ENCODE measurements at places on chromosomes 13 and 19. TPM values are rescaled to one million over a fixed set of nuclear protein-coding genes. Genes with fewer than 3 reads are reported as not detected.

- H3K4me3 ChIP-seq, result no peak overlapping the region
- H3K4me1 ChIP-seq, result peaks cover 60% of the 10 kb centered on the region
- no peak overlapping the region for H3K27ac ChIP-seq
- DNase-seq, result peak; percentile 45
- no peaks in the 10 kb centered on the region for H3K36me3 ChIP-seq
These were observed 181.8 kb downstream of the TBC1D4 start for GRCh38 chr13:75299913-75300862.

DNA sequence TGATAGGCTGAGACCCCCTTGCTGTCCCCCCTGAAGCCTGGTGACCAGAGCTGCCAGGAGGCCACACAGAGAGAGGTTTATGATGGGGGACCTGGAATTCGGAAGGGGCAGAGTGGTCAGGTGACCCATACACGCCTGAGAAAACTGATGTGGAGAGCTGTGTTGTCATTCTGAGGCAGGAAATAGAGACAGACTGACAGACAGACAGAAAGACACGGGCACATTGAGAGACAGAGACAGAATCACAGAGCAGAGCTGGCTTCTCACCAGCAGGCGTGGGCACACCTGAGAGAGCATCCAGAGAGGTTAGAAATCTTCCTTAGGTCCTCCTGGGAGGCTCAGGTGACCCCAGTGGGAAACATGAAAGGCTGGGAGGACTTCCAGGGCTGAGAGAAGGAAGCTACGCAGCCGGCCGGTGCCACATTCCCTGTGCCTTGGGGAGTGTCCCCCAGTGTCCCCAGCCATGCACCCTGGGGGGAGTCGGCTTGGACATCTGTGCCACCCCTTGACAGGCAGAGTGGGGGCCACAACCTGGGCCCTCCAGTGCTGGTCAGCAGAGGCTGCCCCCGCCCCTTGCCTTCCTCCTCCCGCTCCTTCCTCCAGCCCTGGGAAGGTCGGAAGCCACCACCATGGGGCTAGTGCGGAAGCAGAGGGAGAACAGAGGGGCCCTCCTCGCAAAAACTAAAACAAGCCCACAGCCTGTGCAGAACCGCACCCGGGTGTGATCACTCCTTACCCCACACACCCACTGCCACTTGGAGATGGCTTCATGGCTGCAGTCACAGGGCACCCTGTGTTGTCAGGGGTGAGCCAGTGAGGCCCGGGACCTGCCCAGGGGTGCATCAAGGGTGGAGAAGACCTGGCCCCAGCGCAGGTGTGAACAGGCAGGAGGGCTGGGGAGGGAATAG lies 2.2 kb downstream of the FFAR1 start:
- no peaks in the 10 kb centered on the region for H3K4me1 ChIP-seq
- no peaks in the 10 kb centered on the region for H3K36me3 ChIP-seq
- DNase-seq, result no peak

DNA sequence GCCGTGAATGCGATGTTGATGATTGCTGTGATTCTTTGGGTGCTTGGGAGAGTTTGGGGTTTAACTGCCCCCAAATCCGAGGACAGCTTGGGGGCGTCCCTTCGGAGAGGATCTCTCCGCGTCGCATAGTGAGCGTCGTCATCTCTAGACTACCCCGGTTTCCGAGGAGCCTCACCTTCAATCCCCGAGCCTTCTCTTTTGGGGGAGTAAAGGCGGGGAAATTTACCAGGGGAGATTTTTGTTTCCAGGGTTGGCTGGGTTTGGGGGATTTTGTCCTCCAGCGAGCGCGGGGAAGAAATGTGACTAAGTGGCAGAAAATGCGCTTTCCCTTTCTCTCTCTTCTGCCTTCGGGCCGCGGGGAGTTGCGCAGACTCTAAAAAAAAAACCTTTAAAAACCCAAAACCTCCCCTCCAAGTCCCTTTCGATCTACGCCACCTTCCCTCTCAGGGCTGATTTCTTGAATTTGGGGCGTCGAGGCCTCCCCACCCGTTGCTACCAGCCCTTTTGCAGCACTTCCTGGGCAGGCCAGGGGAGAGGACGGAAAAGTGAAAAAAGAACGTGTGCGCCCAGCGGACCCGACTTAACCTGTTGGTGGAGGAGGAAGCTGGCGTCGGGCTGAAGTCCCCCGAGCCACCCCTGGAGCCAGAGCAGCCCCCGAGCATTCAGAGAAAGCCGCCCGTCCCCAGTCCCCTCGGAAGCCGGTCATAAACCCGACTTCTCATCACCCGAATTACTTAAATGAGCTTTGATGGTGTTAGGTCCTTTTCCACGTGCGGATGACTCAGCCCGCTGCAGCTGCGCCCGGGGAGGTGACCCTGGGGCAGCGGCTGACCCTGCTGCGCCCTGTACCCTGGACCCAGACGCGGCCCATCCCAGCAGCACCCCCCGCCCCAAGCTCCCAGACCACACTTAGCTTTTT lies 17.7 kb downstream of the NFIX start:
- H3K4me1 ChIP-seq, result peaks cover 81% of the 10 kb centered on the region
- no peaks in the 10 kb centered on the region for H3K36me3 ChIP-seq
- DNase-seq, result peak; percentile 40
- H3K4me3 ChIP-seq, result no peak overlapping the region
- H3K27ac ChIP-seq, result no peak overlapping the region

DNA sequence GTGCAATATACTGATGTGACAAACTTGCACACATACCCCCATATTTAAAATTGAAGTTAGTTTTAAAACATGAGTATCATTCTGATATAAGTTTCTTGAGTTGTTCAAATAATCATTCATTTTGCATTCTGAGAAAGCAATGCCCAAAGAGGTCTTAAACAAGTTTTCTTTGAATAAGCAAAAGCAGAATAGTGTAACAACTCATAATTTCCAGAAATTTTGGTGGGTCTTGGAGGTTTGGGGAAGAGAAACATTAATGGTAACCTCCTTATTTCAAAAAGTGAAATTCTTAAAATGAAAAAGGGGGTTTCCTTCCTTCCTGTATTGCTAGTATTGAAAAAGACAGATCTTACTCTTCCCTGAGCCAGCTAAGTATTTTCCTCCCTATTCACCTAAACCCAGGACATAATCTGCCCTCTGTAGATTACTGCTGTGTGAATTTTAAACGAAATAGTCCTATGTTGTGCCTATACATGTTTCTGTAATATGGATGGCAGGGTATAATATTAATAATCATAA lies 30.4 kb downstream of the SLC25A15 start:
- DNase-seq, result no peak
- H3K4me1 ChIP-seq, result no peaks in the 10 kb centered on the region
- H3K36me3 ChIP-seq, result peaks cover 4% of the 10 kb centered on the region
- no peaks in the 10 kb centered on the region for H3K27me3 ChIP-seq

DNA sequence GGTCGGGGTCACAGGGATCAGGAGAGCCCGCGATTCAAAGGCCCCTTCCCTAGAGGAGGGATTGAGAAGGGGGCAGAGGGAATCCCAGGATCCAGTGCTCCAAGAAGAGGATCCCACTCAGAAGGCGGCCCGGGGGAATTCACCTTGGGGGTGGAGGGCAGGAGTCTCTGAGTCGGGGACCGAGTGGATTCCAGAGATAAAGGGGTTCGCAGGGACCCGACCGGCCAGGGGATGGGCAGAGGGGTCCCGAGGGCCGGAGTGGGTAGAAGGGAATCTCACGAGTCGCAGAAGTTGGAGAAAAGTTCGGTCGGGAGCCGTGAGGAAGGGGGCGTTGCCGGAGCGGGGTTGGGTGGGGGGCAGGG lies 261 bp downstream of the PRKD2 start:
- no peak for DNase-seq
- peaks cover 11% of the 10 kb centered on the region for H3K4me1 ChIP-seq
- H3K27me3 ChIP-seq, result no peaks in the 10 kb centered on the region
- peak overlapping the region; percentile 63 for H3K4me3 ChIP-seq
- H3K36me3 ChIP-seq, result peaks cover 12% of the 10 kb centered on the region

- no peak overlapping the region for H3K4me3 ChIP-seq
- DNase-seq, result peak; percentile 28
- H3K27me3 ChIP-seq, result peaks cover 5% of the 10 kb centered on the region
- H3K36me3 ChIP-seq, result no peaks in the 10 kb centered on the region
- H3K4me1 ChIP-seq, result peaks cover 32% of the 10 kb centered on the region
These were observed 4.1 kb downstream of the PCDH17 start for GRCh38 chr13:57635541-57636085.

- no peak for DNase-seq
- H3K27me3 ChIP-seq, result no peaks in the 10 kb centered on the region
- no peaks in the 10 kb centered on the region for H3K4me1 ChIP-seq
- no peak overlapping the region for H3K27ac ChIP-seq
- no peaks in the 10 kb centered on the region for H3K36me3 ChIP-seq
These were observed 457.6 kb upstream of the SLC10A2 start for GRCh38 chr13:103523858-103524257.

DNA sequence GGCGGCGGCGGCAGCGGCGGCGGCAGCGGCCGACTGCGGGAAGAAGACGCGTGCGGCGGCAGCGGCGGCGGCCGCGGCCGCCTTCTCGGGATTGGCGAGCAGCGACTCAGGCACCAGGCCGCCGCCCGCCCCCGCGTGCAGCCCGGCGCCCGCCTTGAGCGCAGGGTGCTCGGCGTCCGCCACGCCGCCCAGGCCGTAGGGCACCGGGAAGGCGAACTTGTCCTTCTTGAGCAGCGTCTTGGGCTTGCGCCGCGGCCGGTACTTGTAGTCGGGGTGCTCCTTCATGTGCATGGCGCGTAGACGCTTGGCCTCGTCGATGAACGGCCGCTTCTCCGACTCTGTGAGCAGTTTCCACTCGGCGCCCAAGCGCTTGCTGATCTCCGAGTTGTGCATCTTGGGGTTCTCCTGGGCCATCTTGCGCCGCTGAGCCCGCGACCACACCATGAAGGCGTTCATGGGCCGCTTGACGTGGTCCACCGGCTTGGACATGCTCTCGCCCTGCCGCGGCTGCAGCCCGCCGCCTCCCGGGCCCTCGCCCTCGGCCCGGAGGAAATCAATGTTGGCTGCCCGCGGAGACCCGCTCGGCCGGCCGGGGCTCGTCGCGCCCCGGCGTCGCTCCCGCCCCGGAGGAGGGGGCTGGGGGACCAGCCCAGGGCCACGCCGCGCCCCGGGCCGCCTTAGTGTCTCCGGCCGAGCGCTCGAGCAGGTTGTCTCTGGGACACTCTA lies 621 bp downstream of the SOX21 start:
- DNase-seq, result peak; percentile 46
- no peak overlapping the region for H3K4me3 ChIP-seq
- H3K36me3 ChIP-seq, result no peaks in the 10 kb centered on the region
- peaks cover 27% of the 10 kb centered on the region for H3K4me1 ChIP-seq
- H3K27me3 ChIP-seq, result peaks cover 30% of the 10 kb centered on the region

- no peaks in the 10 kb centered on the region for H3K36me3 ChIP-seq
- peak; percentile 22 for DNase-seq
- no peaks in the 10 kb centered on the region for H3K4me1 ChIP-seq
- H3K27ac ChIP-seq, result no peak overlapping the region
- H3K4me3 ChIP-seq, result no peak overlapping the region
These were observed 50.6 kb upstream of the UQCRFS1 start for GRCh38 chr19:29263305-29264135.

DNA sequence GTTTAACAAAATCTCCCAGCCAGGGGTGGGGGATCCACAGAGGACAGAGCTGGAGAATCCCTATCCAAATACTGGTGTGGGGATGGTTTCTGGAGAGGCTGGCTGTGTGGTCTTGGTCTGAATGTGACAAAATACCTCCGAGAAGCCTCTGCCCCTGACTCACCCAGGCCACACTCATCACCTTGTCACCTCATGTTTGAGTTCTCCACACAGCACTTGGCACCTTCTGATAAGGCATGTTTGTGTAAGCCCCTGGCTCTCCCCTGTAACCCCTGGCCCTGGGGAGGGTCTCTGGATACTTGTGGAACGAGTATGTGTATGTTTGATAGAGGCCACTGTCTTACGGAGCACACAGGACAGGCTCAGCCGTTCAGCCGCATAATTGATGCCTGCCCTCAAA lies 14.7 kb downstream of the TECR start:
- H3K36me3 ChIP-seq, result peaks cover 3% of the 10 kb centered on the region
- H3K4me3 ChIP-seq, result no peak overlapping the region
- no peak overlapping the region for H3K27ac ChIP-seq
- DNase-seq, result no peak
- H3K27me3 ChIP-seq, result no peaks in the 10 kb centered on the region

- no peaks in the 10 kb centered on the region for H3K27me3 ChIP-seq
- no peak overlapping the region for H3K4me3 ChIP-seq
- peaks cover 6% of the 10 kb centered on the region for H3K4me1 ChIP-seq
- H3K27ac ChIP-seq, result no peak overlapping the region
These were observed 38.7 kb downstream of the HTR2A start for GRCh38 chr13:46858163-46858562.

DNA sequence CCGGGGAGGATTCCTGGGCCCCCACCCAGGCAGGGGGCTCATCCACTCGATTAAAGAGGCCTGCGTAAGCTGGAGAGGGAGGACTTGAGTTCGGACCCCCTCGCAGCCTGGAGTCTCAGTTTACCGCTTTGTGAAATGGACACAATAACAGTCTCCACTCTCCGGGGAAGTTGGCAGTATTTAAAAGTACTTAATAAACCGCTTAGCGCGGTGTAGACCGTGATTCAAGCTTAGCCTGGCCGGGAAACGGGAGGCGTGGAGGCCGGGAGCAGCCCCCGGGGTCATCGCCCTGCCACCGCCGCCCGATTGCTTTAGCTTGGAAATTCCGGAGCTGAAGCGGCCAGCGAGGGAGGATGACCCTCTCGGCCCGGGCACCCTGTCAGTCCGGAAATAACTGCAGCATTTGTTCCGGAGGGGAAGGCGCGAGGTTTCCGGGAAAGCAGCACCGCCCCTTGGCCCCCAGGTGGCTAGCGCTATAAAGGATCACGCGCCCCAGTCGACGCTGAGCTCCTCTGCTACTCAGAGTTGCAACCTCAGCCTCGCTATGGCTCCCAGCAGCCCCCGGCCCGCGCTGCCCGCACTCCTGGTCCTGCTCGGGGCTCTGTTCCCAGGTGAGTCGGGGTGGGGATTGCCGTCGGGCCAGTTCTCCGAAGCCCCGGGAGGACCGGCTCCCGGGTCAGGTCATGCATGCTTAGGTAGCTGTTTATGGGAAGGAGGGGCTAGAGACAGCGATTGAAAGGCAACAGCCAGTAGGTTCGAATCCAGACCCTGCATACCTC lies at the start of gene ICAM1:
TSS of gene ICAM1 (plus strand) at position 505 of the 779 bp plus-strand sequence. CDS start at position 545, 40 bp downstream.
- H3K4me3 ChIP-seq, result peak within 1 kb of the TSS; percentile 76
- H3K27me3 ChIP-seq, result peaks cover 8% of the 10 kb centered on the region
- H3K27ac ChIP-seq, result peak within 1 kb of the TSS; percentile 78
- no peaks in the 10 kb centered on the region for H3K36me3 ChIP-seq

- no peaks in the 10 kb centered on the region for H3K36me3 ChIP-seq
- H3K4me1 ChIP-seq, result no peaks in the 10 kb centered on the region
- H3K27ac ChIP-seq, result no peak overlapping the region
- no peak for DNase-seq
- H3K4me3 ChIP-seq, result no peak overlapping the region
- no peaks in the 10 kb centered on the region for H3K27me3 ChIP-seq
These were observed 115.3 kb downstream of the RBM26 start for GRCh38 chr13:79290595-79291244.

Gene PABPC3
- 0.02 TPM for polyA plus RNA-seq

Gene CCDC97
- polyA plus RNA-seq, result 13.2 TPM

Gene CEACAM7
- 0.15 TPM for polyA plus RNA-seq

Gene CYP2F1
- polyA plus RNA-seq, result 2.9 TPM
